Natural killer cell (primary cell): ENCODE measurements at places on chromosomes 4 and X. TPM values are rescaled to one million over a fixed set of nuclear protein-coding genes. Genes with fewer than 3 reads are reported as not detected.

Gene PDCL2
- not detected for total RNA-seq

GRCh38 chr4:138802499-138802898 lies 213.1 kb upstream of the NOCT start:
- DNase-seq = no peak

Gene TRMT10A
- total RNA-seq = 2.6 TPM

Gene HTRA3
- total RNA-seq = not detected

DNA sequence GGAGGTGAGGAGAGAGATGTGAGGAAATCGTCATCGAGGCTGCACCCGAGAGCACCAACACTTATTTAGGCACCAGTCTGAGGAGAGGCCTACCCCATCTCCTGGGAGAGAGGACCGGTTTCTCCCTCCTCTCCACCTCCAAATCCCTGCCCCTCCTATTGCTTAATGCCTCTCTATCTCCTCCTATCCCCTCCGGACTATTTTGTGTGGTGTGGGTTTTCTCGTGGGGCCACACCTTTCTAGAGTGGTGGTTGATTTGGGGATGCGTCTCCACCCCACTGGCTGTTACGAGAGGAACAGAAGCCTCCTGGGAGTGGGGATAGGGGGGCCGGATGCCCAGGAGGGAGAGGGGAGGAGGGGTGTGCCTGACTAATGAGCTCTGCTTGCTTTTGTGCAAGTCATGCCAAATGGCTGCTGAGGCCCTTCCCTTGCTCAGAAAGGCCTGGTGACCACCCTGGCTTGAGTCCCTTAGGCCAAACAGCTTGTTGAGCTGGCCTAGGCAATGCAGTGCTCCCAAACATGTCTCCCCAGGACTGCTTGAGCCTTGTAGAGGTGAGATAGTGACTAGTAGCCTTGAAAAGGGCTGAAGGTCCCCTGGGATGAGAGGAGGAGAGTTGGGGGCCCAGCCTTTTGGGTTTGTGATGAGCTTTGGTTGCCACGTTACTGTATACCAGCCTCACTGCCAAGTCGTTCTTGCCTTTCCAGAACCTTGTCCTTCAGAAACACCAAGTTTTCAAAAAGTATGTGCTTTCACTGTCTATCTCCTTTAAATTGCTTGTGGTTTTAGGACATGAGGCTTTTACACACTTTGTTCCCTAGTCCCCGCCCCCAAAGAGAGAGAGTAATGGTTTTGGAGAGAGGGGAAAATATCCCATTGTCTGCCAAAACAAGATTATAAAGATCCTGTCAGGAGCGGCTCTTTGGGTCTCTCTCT lies 1.2 kb downstream of the MSN start:
- DNase-seq = peak; percentile 70

DNA sequence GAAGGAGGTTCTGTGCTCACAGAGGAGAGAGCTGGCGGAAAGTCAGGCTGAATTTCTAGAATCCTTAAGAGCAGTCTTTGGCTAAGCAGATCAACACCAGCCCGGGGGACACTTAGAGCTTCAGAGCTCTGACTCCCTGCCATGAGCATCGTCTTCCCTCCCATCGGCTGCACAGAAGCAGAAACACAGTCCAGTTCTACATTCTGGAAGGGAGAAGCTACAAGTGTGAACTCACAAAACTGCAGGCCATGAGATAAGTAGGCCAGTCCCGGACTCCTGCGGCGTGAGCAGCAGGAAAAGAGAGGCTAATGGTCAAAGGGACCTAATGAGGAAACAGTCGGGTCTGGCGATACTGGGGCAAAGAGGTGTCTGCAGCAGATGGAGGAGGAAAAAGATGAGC lies 211.5 kb downstream of the DHX15 start:
- DNase-seq = no peak

GRCh38 chr4:113976741-113977525 lies 2.5 kb downstream of the ARSJ start:
- no peak for DNase-seq

GRCh38 chrX:20454117-20454516 lies 187.4 kb upstream of the RPS6KA3 start:
- DNase-seq = no peak

DNA sequence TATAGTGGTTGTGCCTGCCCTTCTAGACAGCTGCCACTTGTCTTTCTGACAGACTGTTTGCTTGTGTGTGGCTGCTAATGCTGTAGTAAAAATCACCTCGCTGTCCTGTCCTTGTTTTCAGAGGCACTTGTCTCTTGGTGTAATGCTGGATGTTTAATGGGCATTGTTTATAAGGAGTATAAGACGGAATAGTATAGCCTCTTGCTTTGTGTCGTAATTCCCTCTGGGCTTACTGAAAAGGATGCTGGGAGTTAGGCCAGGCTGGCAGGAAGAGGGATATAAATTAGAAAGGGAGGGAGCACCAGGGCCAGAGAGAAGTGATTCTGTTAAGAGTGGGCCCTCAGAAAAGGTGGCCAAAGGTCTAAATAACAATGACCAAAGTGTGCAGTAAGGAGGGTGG lies 29.0 kb downstream of the NHS start:
- DNase-seq = no peak

- DNase-seq = no peak
These were observed 61.5 kb upstream of the GATB start for GRCh38 chr4:151822331-151822730.

- no peak for DNase-seq
These were observed 310.6 kb upstream of the AADAT start for GRCh38 chr4:170400361-170400760.

DNA sequence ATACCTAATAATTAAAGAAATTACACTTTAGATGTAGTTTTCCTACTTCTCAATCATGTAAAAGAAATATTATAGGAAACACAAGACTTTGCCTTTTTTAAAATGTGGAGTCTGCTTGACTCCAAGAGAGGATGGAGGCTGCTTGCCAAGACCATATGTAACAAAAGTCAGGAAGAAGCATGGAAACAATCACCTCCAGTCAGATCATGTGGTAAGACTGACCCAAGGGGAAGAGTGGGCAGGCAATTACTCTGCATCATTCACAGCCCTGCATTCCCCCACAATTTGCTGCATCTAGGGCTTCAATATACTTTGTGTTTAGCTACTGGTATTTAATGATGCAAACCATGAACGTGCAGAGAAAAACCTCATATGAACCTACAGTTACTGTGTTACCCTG lies 78.0 kb upstream of the RXFP1 start:
- no peak for DNase-seq

- DNase-seq = no peak
These were observed 72.2 kb downstream of the CCKAR start for GRCh38 chr4:26418107-26418506.

Gene PLS3
- total RNA-seq = not detected
